Fibroblast of skin of scalp (primary cell): ENCODE measurements at places on chromosomes 13 and 19.
A peak's percentile ranks its signal among the peaks of the same experiment; 100 is the strongest.

DNA sequence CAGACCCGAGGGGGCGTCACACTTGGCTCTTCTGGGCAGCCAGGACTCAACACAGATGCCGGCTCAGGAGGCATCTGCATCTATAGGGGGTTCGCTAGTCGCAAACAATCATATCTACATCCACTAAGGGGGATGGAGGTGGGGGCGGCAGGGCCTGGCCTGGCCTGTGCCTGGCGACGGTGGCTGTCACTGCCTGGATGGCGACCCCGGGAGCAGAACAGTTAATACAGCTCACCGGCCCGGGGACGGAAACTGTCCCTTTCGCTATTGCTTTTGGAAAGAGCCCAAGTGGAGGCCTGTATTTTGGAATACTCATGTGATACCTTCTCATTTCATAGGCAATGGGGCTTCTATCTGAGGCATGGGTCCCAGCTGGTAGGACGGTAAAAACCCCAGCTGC is 17.7 kb downstream of the SGTA start:
- DNase-seq: no peak

- DNase-seq: no peak
Measured at GRCh38 chr13:109000207-109000606, 370.8 kb downstream of the MYO16 start.

DNA sequence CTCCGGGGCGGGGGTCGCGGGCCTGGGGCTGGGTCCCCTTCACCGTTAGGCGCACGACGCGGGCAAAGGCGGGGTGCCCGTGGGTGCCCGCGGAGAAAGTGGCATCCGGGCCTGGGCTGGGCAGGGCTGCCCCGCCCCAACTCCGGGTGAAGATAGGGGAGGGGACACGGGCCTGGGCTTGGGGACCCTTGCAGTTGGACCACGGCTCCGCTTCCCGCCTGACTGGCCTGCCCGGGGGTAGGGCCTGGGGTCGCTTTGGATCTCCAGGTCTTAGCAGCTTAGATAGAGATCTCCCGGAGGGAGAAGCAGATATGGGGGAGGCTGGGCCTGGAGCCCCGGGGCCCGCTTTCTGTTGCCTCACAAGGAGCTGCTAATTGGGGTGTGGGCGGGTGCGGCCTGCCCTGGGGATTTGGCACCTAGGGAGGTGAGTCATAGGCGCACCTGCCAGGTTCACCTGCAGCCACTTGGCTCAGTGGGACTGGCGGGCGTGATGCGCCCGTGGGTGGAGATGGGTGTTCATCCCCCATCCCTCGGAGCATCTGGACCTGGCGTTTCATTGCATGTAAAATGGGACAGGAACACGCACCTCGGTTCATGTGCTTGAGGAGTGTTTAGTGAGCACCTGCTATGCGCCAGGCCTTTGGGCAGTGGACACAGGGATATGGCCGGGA is 585 bp downstream of the MAP1S start:
- DNase-seq: no peak

GRCh38 chr13:24184882-24185281 is 24.4 kb downstream of the SPATA13 start:
- no peak for DNase-seq

GRCh38 chr13:66468656-66469055 is 761.5 kb downstream of the PCDH9 start:
- peak; percentile 7 for DNase-seq

GRCh38 chr13:41345914-41346589 is 35.0 kb downstream of the NAA16 start:
- no peak for DNase-seq

DNA sequence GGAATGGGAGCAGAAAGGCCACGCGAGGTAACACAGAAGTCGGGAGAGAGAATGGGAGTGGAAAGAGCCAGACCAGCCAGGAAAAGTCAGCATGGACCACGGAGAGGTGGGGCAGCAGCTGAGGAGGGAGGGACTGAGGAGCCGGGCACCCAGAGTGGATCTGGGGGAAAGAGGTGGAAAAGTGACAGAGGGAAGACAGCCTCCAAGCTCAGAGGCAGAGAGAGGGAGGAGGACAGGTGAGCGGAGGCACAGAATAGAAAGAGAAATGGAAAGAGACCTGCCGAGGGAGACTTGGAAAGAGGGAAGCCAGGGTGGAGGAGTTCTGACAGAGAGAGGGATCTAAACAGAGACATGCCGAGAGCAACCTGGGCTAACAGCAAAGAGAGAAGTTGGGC is 1.6 kb downstream of the GRIK5 start:
- no peak for DNase-seq

DNA sequence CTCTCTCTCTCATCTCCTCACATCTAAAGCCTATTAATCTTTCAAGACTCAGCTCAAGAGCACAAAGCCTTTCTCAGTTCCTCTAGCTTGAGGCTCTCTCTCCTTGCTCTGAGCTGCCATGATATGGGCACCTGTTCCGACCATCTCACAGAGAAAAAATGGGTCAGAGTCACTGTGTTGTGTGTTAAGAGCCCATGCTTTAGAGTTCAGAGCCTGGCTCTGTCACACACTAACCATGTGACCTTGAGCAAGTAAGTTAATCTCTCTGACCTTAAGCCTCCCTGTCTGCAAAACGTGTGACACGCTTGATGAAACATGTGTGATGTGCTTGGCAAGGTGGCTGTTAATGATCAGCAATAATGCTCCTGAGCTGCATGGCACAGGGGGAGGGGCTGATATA is 245.2 kb downstream of the DLEU7 start:
- DNase-seq: no peak

DNA sequence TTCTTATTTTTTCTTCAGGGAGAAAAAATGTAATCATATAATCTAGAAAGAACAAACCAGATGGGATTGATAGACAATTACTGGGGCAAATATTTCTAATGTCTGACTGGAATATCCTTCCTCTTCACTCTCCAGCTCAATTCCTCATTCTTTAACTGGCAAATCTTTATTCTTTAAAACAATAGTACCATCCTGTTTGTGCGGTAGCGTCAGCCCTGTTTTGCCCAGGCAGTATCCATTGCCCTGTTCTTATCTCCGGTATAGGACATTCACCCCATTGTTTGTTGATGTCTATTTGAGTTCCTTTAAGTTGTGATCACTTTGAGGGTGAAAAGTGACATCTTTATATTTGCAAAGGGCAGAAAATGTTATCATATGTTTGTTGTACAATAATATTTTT is 185.4 kb downstream of the POSTN start:
- no peak for DNase-seq

GRCh38 chr13:95553581-95554385 is 1.3 kb downstream of the CLDN10 start:
- no peak for DNase-seq

DNA sequence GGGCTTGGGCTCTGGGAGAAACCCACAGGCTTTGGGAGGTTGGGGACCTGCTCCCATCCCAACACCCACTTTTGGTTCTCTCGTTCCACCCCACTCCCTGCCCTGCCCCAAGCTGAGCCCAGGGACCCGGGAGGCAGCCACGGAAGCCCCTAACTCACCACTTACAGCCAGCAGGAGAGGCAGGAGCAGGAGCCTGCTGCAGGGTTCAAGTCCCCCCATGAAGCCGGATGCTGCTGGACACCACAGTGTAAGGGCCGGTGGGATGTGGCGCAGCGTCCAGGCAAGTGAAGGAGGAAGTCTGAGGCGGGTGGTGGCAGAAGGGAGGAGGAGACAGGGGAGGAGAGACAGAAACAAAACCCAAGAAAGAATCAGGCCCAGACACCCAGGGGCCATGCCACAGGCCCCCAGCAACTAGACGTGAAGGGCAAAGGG is at the start of gene TYROBP:
Gene TYROBP, minus strand, starts transcription at position 286 of the 432 bp plus-strand sequence. Its CDS starts 67 bp downstream, at position 219.
- DNase-seq: no peak

- peak; percentile 49 for DNase-seq
Measured at GRCh38 chr13:43469791-43470190, 317.0 kb downstream of the ENOX1 start.

- DNase-seq: no peak
Measured at GRCh38 chr19:1261538-1261797, 7.7 kb upstream of the CIRBP start.

DNA sequence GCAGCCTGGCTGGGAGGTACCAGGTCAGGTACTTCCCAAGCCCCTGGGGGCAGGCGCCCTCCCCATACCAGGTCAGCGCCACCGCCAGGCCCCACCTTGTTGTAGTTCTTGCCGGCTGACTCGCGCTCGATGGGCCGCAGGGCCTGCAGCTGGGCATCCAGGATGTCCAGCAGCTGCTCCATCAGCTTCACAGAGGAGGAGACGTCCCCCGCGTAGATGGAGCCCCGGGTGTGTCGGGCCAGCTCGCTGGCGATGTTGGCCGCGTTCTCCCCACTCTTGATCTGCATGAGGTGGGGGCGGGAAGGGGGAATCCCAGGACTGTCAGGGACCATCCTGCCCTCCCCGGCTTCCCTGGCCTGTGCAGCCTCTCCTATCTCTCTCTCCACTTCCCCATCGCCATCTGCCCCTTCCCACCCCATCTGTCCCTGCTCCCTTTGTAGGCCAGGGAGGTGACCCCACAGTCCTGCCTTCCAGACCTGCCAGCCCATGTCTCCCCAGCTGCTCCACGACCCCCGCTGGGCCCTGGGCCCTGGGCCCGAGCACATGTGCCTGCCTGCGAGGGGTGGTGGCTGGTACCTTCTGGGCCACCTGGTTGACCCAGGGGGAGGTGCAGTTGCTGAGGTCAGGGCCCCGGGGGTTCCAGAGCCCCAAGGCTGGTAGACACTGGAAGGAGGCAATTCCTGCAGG is 23.8 kb upstream of the ASF1B start:
- no peak for DNase-seq

DNA sequence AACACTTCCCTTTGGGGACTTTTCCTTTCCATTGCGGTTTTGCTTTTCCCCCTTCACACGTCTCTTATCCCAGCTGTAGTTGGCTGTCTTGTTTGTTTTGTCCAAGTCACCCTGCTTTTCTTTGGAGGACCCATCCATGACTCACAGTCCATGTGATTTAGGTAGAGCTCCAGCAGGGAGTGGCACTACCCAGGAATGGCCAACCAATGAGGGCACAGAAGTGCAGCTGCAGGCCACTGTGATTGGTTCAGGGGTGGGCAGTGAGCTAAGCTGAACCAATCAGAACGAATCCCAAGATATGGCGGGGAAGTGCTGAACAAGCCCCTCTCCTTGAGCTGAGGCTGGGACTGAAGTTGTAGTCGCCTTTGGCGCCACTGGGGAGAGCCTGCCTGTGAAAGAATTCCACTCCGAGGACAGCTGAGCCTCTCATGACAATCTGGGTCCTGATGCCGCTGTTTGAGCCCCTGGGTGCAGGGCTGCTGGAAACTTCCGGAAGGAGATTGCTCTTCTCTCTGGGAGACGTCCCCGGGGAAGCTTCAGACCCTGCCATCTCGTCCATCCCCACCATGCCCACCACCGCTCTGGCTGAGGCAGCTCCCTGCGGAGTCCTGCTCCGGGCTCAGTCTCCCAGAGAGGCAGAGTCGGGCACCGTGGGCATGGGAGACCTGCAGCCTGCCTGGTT is 62.9 kb upstream of the URI1 start:
- peak; percentile 23 for DNase-seq

DNA sequence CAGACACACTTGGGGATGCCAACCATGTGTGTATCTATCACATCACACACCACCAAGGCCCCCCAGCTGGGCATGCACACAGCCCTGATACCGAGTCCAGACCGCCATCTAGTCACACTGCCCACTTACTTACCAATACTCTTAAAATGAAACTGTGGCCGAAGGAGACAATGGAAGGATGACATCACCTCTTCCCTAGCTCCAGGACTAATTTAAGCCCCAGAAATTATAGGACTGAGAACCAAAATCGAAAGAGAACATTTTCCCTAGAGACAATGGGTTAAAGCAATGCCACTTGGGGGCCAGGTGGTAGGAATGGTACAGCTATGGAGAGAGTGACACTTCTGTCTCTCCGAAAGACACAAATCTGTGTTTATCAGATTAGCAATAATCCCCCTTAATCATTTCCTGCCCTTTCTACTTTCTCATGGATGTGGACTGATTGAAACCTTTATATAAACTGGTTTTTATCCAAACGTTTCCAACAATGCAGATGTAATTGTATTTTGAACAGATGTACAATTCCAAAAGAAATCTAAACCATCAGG is 663 bp upstream of the GGACT start:
- DNase-seq: no peak

DNA sequence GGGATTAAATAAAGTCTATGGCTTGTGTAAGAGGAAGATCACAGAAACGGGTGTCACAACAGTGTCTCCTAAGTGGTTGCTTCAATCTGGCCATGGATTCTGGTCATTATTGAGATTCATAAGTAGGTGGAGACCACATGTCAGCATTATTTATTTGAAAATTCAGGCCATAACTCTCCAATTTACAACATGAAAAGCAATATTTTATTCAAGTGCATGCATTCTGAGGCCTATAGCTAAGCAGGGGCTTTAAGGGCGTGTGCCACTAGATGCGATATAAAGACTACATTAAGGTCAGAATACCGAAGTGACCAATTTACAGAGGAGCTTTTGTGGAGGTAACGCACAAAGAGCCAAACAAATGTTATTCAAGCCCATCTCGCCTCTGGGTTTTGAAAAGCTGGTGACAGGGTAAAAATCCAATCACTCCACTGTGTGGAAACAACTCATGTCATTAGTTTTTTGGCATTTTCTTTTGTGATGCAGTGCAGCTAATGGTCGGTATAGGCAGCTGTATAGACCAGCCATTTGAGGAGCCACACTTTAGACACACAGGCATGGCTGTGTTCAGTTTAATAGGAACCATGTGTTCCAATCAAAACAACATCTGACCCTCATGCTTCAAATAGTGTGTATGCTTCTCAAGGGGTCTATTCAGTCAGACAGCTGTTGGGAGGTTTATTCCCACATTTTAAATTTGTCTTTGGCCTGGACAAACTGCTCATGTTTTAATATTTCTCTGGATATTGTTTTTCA is 123.7 kb downstream of the KL start:
- peak; percentile 44 for DNase-seq

DNA sequence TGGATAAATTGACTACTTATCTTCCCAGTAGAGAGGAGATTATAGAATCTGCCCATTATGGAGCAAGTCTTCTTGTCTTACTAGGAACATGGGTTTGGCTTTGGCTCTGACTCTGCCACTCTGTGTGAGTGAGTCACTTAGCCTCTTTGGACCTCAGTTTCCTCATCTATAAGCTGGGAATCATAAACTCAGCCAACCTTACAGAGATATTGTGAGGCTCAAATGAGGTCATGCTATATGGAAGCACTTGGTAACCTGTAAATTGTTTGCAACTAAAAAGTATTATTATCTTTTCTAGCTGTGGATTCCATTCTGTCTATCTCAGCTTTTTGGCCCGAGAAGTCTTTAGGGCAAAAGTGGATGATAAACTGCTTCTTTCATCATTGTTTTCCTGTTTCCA is 186.8 kb upstream of the TSC22D1 start:
- DNase-seq: no peak

DNA sequence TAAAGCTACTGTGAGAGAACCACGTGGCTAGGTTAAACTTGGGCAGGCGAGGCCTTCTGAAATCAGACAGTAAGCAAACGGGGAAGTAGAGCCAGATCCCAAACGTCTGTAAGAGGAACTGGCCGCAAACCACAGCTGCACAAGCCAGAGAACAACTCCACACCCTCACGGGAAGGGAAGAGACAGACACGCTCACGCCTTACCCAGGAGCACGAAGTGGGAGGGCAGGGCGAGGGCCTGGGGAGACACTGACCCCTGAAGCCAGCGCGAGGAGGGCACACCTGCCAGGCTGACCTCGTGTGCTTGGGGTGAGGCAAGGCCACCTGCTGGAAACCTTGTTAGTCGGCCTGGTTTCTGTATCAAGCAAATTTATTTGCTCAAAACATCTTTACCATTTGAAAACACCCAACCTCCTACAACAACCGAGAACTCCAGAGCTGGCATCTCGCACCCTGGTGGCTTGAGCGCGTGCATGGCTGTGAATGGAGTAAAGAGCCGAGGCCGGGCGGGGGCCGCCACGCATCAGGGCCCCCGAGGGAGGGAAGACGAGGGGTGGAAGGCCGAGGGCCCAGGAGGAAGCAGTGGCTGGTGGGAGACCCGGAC is 7.3 kb downstream of the POLR2E start:
- no peak for DNase-seq

- no peak for DNase-seq
Measured at GRCh38 chr19:21947775-21948174, 63.0 kb downstream of the ZNF208 start.
